Uterus (tissue), 4 donors: ENCODE measurements at places on chromosomes 7 and 10. TPM values are rescaled to one million over a fixed set of nuclear protein-coding genes. Genes with fewer than 3 reads are reported as not detected.

- H3K4me1 ChIP-seq, result no peaks in the 10 kb centered on the region
- no peak overlapping the region for H3K27ac ChIP-seq
- no peak overlapping the region for H3K4me3 ChIP-seq
- H3K36me3 ChIP-seq, result no peaks in the 10 kb centered on the region
These were observed 152.0 kb upstream of the SLC13A1 start for GRCh38 chr7:123351516-123352505.

DNA sequence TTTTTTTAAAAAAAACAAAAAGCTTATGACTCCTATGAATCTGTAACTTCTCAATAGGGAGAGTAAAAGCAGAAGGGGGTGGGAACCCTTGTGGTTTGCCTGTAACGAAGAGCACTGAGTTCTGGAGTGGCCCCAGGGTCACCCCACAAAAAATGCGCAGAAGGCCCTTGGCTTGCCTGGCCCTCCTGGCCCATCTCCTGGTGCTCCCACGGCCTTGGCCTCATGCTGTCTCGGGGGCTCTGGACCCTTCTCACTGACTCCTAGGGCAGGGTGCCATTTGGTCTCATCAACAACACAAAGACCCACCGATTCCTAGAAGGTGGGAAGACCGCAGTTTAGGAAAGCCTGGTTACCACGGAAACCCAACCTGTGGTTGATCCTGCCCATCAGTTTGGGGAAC lies 40.8 kb downstream of the ZNF467 start:
- no peak for DNase-seq
- no peaks in the 10 kb centered on the region for H3K36me3 ChIP-seq
- no peak overlapping the region for H3K27ac ChIP-seq
- no peaks in the 10 kb centered on the region for H3K27me3 ChIP-seq

DNA sequence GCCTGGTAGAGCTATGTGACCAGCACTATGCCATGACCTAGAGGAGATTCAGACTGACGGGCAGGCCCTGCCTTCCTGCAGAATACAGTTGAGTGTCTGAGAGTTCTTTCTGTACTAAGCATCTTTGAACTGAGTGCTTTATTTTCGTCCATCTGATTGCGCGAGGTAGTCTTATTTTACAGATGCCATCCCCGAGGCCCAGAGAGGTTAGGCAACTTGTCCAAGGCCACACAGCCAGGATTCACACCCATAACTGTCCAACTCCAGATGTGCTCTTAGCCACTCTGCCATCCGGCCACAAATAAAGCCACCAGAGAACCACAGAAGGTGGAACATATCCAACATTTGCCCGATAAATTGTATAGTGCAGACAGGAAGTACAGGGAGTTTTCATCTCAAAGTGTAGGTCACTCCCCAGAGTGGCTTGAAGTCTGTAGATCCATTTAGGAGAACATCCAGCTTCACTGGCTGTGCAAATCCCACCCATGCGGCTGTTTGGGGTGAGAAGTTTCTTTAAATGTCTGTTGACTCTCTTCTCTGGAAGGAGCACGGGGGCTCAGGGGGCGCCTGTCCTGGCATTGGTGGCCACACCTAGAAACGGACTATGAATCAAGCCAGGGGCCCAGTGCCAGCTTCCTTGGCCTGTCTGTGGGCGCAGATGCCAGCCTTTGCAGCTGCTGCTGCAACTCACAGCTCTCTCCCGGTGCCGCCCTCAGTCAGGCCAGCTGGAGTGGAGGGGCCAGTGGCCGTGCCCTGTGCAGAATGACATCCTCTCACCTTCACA lies 11.1 kb downstream of the CHST3 start:
- no peak for DNase-seq
- no peak overlapping the region for H3K4me3 ChIP-seq
- H3K27me3 ChIP-seq, result no peaks in the 10 kb centered on the region

RPS24 gene
- total RNA-seq, result 1,764 TPM
